ENCODE measurements at places on chromosomes 13 and 19. TPM values are rescaled to one million over a fixed set of nuclear protein-coding genes. Genes with fewer than 3 reads are reported as not detected.

GRCh38 chr13:96782186-96782585, 212.1 kb downstream of the OXGR1 start:
- no peak for DNase-seq

DNA sequence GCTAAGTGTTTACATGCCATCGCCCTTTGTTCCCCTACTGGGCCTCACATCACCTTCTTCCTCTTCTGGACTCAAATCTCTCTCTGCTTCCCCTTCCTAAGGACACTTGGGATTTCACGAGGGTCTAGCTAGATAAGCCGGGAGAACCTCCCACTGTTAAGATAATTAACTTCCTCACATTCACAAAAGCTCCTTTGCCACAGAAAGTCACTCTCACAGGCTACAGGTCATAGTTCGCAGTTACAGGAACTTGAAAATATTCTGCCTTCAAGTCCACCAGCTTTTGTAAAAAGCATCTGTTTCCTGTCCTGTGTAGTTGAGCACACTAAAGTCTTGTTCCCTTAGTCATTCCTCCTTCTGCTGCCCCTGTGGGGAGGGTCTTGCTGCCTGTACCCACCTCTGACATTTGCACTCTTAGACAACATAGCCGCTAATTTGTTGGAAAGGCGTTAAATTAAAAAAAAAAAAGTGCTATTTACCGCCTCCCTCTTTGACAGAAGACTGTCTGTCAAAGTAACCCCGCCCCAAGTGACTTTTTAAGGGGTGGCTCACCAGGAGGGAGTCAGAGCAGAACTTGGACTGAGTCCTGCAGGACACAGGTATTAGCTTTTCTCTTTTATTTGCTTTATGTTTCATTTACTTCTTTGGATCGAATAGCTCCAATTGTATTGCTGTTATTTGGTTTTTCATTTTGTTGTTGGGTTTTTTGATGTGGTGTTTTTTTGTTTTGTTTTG, 26.8 kb upstream of the CEACAM21 start:
- no peak for DNase-seq

POLR2E gene
- total RNA-seq = 126 TPM

DNA sequence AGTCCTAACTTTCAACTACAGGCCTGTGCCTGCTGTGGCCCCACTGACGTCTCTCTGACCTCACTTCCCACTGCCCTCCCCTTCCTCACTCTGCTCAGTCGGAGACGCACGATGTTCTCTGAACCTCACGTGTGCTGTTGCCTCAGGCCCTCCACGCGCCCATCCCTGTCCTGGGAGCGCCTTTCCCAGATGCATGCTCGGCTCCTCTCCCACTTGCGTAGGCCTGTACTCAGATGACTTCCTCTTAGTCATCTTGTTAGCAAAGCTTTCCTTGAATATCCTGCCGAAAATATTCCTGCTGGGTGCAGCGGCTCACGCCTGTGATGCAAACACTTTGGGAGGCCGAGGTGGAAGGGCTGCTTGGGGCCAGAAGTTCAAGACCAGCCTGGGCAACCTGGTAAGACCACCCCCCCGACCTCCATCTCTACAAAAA, 9.3 kb upstream of the SYT5 start:
- DNase-seq = no peak

SNRPA gene
- 25.1 TPM for total RNA-seq

GRCh38 chr13:30466358-30466714, 600 bp upstream of the HMGB1 start:
- peak; percentile 13 for DNase-seq

- DNase-seq = peak; percentile 22
Measured at GRCh38 chr19:2051773-2052704, 995 bp upstream of the MKNK2 start.

GRCh38 chr13:97385146-97385545, 48.8 kb upstream of the RAP2A start:
- DNase-seq = no peak

UBE2S gene
- total RNA-seq = 20.4 TPM

MYADM gene
- total RNA-seq = 30.6 TPM

- DNase-seq = no peak
Measured at GRCh38 chr19:1471515-1472160, 7.4 kb downstream of the C19orf25 start.

DNA sequence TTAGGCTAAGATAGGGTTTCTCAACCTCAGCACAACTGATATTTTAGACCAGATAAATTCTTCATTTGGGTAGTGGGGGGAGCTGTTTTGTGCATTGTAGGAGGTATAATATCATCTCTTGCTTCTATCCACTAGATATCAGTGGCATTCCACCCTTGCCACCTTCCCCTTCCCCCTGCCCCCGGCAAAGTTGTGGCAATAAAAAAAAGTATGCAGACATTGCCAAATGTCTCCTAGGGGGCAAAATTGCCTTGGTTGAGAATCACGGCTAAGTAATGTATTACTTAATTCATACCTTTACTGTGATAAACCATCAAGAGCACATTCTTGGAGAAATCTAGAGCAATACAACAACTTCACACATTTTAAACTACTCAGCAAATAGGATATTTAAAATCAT, 51.4 kb downstream of the UBL3 start:
- DNase-seq = no peak

DNA sequence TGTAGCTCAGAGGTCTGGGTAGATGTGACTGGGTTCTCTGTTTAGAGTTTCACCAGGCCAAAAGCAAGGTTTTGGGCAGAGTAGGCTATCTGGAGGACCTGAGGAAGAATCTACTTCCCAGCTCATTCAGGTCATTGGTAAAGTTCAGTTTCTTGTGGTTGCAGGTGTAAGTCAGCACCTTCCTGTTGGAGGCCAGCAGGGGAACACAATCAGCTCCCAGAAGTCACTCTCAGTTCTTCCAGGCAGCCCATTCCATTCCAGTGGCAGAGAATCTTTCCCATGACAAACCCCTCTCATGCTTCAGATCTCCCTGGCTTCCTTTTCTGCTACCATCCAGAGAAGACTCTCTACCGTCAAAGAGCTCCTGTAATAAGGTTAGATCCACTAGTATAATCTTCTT, 176.2 kb upstream of the UFM1 start:
- DNase-seq = no peak

ZSCAN18 gene
- 30.4 TPM for total RNA-seq

- no peak for DNase-seq
Measured at GRCh38 chr19:22332924-22333323, 46.7 kb downstream of the ZNF729 start.

DNA sequence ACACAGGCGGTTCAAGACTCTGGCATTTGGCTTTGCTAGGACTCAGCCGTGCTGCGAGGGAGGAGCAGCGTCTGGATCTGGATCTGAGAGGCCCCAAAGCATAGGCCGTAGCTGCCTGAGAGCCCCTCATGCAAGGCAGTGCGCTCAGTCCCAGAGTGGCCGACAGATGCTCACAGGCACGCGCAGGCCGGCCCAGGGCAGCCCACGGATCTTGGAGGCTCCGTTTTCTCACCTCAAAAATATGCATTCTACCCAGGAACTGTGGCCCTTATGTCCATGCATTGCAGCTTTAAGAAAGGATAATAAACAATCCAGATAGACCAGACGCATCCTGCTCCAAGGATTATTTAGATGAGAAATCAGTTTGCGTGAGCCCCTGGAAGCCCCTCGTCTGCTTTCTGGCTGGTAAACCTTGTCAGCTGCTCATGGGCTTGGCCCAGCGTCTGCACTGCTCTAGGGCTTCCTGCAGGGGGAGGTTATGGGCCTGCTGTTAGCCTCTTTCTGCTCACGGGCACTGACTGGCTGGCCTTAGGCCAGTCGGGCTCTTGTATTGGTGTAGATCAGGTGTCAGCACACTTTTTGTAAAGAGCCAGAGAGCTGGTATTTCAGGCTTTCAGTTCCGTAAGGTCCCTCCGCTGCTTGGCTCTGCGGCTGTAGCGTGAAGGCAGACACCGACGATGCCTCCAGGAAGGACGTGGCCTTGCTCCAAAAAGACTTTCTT, 24.2 kb downstream of the TEX29 start:
- peak; percentile 66 for DNase-seq

DMKN gene
- total RNA-seq = 64.1 TPM

GRCh38 chr19:47228937-47229675, 1.9 kb downstream of the BBC3 start:
- DNase-seq = peak; percentile 42

- DNase-seq = no peak
Measured at GRCh38 chr19:3975144-3975543, 4.2 kb upstream of the DAPK3 start.

DNA sequence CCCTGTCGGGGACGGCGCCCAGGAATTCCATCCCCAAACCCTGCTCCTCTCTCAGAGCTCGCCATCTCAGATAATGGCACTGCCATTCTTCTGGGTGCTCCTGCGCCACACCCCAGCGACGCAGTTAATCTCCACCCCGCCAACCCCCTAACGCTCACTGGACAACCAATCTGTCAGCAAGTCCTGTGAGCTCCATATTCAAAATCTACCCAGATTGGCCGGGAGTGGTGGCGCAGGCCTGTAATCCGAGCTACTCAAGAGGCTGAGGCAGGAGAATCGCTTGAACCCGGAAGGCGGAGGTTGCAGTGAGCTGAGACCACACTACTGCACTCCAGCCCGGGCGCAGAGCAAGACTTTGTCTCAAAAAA, 18.6 kb downstream of the FCGBP start:
- no peak for DNase-seq

GRCh38 chr13:30907121-30907861, 1.2 kb downstream of the MEDAG start:
- peak; percentile 54 for DNase-seq

- DNase-seq = no peak
Measured at GRCh38 chr13:42495255-42495654, 78.7 kb upstream of the TNFSF11 start.

KLK1 gene
- total RNA-seq = 3.9 TPM

GRCh38 chr19:4682417-4683200, 12.5 kb upstream of the MYDGF start:
- DNase-seq = no peak

CEACAM8 gene
- 0.08 TPM for total RNA-seq

- DNase-seq = no peak
Measured at GRCh38 chr19:1884719-1885334, 469 bp downstream of the ABHD17A start.

HCST gene
- total RNA-seq = 0.97 TPM

- DNase-seq = no peak
Measured at GRCh38 chr19:46731584-46731983, 14.3 kb upstream of the FKRP start.

S1PR5 gene
- total RNA-seq = 0.17 TPM

GRCh38 chr13:23081901-23082300, 98.9 kb upstream of the SGCG start:
- DNase-seq = no peak

SH3GL1 gene
- 81.7 TPM for total RNA-seq

- no peak for DNase-seq
Measured at GRCh38 chr13:44165221-44165888, 208.3 kb upstream of the SERP2 start.

GAPDHS gene
- not detected for total RNA-seq

DNA sequence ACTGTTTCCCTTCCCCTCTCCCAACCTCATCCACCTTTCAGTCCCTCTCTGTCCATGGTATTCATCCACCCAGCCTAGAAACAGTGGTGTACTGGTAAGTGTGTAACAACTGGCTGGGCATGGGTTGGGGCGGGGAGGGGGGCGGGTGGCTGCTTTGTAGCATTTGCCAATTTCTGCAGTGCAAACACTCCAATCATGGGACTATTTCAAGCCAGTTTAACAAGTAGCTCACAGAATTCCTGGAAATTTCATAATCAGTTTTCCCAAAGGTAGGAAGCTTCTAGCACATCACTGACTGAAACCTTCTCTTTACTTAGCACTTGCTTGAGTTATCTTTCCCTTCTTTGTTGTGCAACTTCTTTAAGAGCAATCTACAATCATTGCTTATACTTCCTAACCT, 100.8 kb upstream of the WASF3 start:
- no peak for DNase-seq

GJB6 gene
- 0.52 TPM for total RNA-seq

DNA sequence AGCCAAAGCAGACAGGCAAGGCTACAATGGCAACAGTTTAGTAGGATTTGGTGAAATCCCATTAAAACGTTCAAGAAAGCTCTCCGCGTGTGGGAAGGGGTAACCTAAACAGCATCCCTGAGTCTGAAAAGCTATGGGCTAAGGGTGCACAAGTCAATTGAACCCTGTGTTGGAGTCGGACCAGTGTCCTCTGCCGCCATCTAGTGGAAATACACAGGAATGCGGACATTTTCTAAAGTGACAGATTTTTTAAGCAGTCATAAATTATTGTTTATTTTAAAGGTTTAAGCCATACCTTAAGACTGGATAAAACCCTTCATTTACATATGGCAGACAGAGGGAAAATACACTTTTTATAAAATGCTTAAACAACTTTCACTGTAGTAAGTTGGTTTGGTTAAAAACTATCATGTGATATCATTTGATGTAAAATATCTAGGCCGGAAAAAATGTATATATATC, 26.5 kb upstream of the LSM14A start:
- peak; percentile 67 for DNase-seq

SBK2 gene
- total RNA-seq = 0.28 TPM

Measured in hepatocyte (in vitro differentiated cells).